ENCODE measurements at places on chromosomes 11 and 22.

DNA sequence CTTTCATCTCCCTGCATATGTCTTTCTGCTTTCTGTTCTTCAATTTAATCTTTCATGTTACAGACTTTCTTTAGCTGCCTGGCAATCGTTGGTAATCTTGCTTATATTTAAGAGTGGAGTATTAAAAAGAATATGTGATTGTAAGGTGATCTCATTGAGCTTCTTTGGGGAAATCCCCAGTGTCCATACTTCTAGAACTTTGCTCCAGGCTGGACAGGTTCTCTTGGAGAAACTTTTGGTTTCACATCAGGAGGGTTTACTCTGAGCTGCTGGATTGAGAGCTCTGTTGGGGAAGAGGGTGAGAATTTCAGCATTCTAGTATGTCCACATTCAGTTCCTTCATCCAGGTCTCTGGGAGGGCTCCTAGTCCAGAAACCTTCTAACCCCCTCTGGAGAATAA lies 16.1 kb downstream of the LRRC75B start:
- DNase-seq: no peak

DNA sequence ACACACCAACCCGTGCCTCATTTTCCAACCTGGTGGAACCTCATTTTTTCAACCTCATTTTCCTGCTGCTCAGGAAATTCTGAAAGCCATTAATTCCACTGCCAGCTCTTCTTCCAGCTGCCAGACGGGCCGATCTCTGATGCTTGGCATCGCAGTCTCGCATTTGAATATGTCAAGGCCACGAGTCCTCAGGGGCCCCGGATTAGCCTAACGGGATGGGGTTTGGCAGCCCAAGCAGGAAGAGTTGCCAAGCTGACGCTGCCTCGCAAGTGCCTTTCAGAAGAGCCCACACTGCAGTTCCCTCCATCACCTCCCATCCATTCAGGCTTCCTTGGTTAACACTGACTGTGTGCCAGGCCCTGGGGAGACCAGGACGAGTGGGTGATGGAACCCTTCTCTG lies 8.7 kb downstream of the RASD2 start:
- DNase-seq: no peak

DNA sequence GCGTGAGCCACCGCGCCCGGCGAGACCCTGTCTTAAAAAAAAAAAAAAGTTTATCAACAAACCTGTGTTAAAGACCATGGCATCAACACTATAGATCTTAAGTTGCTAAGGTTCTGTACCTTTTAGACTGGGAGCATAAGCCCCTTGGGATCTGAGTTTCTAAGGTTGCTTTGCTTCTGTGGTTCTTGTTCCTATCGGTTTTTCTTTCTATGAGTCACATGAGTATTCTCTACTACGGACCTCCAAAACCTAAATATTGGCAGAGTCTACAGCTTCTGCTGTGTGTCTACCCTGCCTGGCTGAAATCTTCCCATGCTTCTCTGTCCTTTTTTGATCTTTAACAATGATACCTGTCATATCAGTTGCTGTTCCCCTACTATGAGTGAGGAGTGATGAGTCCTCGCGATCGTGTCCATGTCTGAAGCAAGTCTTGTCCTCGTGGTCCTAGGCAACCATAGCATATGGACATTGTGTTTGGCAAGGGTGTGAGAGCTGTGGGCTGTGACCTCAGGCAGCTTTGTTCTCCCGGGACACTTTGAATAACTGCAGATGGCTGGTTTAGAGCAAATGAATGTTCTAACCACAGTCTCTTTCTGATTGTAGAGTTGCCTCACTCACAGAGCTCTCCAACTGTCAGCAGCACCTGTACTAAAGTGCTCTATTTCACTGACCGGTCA lies 9.0 kb upstream of the DLAT start:
- DNase-seq: no peak

DNA sequence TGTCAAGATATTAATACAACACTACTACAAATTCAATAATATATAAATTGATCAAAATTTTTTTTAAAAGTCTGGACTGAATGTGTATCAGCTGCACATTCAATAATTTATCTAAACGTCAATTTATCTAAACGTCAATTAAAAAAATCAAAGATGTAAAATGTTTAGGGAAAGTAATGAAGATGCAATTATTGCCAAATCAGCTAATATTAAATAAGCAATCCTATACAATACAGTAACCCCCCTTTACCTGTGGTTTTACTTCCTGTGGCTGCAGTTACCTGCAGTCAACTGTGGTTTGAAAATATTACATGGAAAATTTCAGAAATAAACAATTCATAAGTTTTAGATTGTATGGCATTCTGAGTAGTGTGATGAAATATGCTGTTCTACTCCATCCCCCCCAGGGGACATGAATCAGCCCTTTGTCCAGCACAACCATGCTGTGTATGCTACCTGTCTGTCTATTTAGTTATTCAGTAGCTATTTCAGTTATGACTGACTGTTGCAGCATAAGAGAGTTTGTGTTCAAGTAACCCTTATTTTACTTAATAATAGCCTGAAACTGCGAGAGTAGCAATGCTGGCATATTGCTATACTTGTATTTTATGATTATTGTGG lies 72.2 kb downstream of the CWF19L2 start:
- no peak for DNase-seq

- no peak for DNase-seq
These were observed 615 bp downstream of the STT3A start for GRCh38 chr11:125593114-125593820.

DNA sequence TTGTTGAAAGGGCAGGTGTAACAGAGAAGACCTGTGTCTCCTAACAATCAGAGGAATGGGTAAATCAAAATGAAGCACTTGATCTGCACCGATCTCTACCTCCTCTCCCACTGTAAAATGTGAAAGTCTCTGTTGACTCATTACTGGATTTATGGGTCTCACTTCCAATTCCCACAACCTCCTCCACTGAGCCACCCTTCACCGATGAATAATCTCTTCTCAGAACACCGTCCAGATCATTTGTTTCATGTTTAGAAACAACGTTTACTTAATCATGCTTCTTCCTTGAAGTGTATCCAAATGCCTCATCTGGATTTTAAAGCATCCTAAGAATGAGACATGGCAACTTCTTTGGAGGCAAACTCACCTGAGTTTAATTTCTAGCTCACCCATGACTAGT lies 643.6 kb downstream of the ETS1 start:
- DNase-seq: no peak

DNA sequence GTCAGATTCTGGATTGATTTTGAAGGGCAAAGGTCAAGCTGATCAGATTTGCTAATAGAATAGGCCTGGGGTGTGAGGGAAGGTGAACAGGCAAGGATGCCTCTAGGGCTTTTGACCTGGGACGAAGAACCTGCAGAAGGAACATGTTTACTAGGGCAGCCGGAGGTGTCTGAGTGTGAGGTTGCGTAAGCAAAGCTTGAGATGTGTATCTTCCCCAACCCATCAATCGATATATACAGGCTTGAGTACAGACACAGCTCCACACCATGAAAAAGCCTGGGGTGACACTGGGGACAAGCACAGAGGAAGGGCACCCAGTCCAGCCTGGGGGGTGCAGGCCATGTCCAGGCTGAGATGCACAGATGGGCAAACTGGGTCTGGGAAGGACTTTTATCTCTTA lies 1.1 kb downstream of the LHFPL7 start:
- DNase-seq: no peak

- no peak for DNase-seq
These were observed 32.3 kb downstream of the ARHGAP42 start for GRCh38 chr11:100719362-100719761.

GRCh38 chr11:42311514-42311913 lies 852.1 kb upstream of the LRRC4C start:
- DNase-seq: no peak

DNA sequence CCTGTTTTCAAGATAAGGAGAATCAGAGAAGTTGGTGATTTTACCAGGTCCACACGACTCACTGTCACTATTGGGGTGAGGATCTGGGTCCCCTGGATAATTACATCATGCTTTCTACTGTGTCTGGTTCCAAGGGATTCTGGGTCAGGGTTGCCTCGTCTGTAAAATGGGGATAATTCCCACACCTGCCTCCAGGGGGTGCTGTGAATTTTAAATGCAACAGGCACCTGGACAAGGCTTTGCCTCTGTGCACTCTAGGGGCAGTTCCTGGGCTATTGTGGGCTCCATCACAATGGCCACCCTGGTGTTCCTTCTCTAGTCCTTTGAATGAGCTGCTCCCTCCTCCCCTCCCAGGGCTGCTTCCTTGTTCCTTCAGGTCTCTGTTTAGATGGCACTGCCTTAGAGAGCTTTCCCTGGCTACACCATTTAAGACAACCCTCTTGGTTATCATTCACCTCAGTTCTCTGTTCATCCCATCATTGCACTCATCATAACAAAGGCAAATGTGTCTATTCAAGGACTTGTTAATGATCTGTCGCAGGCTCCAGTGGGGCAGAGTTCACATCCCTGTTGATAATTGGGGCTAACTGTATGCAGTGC lies 178.6 kb downstream of the MIAT start:
- peak; percentile 4 for DNase-seq

GRCh38 chr11:60111793-60112192 lies 23.3 kb downstream of the MS4A2 start:
- DNase-seq: no peak

DNA sequence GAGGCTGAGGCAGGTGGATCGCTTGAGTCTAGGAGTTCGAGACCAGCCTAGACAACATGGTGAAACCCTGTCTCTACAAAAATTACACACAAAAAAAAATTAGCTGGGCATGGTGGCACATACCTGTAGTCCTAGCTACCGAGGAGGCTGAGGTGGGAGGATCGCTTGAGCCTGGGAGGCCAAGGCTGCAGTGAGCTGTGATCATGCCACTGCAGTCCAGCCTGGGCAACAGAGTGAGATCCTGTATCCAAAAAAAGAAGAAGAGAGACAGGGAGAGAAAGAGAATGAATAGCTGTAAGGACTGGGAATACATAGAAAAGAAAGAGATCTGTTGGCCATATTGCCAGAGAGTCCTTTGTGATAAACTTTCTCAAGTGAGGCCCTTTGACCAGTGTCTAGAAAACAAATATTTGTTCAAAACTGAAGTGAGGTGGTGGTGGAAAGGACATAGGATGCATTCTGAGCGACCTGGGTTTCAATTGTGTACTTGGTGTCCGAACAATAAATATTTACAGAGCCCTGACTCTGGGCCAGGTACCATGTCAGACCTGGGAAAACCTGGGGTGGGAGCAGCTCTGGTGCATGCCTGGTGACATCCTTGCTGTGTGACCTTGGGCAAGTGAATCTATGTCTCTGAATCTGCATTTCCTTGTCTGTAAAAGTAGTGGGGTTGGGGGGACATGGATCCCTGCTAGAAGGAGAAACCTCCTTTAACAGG lies 89.6 kb upstream of the CRYBB3 start:
- no peak for DNase-seq

DNA sequence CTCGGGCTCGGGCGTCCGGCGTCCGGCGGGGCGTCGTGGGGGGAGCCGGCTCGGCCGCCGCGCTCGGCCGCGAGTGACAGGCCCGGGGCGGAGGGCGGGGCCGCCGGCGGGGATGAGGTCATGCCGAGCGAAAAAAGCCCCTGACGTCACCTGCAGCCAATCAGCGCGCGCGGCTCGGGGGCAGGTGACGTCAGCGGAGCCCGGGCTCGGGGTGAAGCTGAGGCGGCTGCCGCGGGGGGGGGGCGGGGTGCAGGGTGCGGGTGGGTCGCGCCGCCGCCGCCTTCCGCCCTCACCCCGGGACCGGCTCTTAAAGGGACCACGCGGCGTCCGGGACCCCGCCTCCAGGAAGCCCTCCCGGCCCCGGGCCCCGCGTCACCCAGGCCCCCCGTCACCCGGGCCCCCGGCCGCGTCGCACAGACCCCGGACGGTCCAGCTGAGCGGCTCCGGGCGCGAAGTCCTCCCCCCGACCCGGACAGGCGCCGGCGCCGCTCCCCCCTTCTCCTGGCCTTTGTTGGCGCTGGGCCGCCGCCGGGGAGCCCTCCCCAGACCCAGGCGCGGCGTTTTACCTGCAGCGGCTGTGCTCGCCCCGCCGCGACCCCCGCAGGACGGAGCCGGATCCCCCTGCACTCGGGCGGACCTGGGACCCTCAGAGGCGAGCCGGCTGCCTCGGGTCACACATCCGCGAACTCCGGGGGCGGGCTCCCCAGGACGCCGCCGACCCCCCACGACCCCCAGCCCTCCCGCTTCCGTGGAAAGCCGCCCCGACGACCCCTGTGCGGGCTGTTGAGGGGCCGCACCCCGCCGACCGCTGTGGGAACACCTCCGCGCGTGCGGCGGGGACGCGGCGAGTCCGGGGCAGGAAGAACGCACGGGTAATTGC lies at the start of gene DUSP8:
DUSP8 (minus strand) TSS at position 75 of the 880 bp plus-strand sequence. CDS start 6,445 bp downstream, outside the sequence.
- DNase-seq: peak; percentile 96

DNA sequence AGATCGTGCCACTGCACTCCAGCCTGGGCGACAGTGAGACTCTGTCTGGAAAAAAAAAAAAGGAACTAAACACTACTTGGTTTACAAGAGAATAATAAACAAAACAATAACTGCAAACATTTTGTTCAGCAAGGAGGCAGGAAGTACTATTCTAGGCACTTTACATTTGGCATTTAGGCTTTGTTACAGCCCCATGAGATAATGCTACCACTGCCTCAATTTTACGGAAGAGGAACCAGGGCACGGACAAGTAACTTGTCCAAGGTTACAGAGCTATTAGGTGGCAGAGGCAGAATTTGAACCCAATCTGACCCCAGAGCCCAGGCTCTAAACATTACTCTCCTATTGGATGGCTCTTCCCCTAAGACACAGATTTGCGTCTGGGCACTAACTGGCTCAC lies 108.7 kb upstream of the AKIP1 start:
- no peak for DNase-seq

GRCh38 chr11:119092880-119093842 lies 8.5 kb downstream of the HMBS start:
- no peak for DNase-seq

GRCh38 chr11:71181566-71181965 lies 70.8 kb downstream of the SHANK2 start:
- no peak for DNase-seq

- no peak for DNase-seq
These were observed 6.3 kb downstream of the OSBPL5 start for GRCh38 chr11:3158821-3159220.

- no peak for DNase-seq
These were observed 31.9 kb downstream of the PPP2R1B start for GRCh38 chr11:111734101-111734953.

DNA sequence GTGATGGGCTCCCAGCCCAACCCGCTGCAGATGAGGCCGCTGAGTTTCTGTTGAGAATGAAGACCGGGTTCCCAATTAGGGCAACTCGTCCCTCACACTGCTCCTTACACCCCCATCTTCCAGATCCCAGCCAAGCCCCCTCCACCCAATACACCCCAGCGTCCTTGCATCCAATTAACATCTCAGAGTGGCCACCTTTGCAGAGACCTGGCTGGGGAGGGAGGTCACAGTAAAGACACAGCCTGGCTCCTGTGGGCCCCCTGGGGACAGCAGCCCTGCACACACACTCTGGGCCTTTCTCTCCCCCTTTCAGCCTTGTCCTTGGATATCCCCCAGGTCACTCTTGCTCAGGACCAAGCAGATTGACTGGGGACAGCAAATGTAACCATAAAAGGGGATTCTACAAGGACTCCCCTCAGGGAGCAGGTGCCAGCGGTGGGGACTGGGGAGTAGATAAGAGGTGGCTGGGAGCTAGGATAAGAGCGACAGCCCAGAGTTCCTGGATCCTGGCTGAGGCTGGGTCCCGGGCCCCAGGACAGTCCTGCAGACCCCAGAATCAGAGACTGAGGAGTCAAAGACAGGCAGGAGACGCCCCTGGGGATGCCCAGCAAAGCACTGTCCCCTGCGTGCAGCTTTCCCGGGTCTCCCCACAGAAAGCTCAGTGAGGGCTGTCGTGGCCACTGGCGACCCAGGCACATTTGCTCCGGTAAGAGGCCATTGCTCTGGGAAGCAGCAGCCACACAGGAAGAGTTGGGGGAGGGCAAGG lies 8.4 kb downstream of the APOBEC3A start:
- no peak for DNase-seq

GRCh38 chr22:49953027-49953679 lies 7.4 kb upstream of the PIM3 start:
- DNase-seq: no peak
